ENCODE measurements at places on chromosomes 2 and 18.

- no peak for DNase-seq
Observed at GRCh38 chr2:26061539-26061938, 27.7 kb downstream of the RAB10 start.

DNA sequence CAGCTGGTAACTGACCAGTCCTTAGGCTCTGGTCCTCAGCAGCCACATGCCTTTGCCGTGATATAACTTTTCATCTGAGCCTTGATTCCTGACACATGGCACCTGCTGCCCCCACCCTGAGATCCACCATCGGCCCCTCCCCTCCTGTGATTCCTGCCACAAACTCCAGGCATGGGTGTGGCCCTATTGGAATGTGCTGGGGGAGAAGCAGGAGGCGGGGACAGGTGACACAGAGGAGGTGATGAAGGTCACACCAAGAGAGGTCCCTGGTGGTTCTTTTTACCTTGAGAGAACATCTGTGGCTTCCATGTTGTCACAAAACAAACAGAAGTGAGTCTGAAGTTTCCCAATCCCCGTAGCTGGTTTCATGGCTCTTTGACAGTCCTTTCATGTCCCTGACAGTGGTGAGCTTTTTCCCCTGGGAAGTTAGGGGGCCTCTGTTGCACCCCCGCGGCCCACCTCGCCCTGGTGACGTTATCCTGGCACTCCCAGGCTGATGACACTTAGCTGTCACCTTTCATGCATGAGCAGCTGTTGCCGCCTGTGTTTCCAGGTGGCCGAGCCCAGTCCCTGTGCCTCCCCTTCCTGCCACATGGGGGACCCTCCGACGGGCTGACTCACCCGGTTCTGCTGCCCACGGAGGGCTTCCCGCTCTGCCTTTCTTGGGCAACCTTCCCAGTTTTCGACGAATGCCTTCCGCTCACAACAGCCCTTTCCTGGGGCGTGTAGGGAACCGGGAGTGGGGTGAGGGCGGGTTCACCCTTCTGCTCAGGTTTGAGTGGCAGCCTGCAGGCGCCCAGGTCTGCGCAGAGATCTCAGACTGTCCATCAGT is 66.3 kb upstream of the GLI2 start:
- DNase-seq = peak; percentile 67

GRCh38 chr2:57105694-57106093 is 921.9 kb downstream of the CCDC85A start:
- DNase-seq = no peak

DNA sequence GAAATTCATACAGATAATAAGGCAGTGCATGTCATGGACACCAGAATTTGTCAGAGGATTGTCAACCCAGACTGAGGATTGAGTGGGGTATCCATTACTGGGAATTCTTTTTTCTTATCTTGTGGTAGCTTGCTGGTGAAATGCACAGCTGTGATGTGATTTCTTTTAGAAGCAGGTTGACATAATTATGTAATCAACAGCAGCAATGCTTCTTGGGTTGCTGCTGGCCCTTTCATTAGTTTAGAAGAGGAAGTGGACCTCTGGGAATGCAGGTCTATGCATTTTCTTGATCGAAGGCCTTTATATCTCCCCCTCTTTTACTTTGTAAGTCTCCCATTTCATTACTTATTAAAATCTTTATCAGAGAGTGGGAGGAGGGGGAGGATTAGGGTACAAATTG is 319.9 kb downstream of the AGPS start:
- no peak for DNase-seq

DNA sequence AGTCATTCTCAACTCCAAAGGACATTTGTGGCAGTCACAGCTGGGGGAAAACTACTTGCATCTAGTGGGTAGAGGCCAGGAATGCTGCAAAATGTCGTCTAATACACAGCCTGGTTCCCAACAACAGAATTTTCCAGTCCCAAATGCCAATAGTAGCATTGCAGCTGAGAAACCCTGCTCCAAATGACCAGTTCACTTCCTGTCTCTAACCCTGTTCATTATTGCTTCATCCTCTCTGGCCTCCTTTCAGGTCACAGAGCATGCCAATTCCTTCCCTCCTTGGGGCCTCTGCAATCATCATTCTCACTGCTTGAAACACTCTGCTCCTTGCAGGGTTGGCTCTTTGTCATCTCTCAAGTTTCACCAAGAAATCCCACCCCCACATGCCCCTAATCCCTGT is 139.1 kb downstream of the IRS1 start:
- peak; percentile 82 for DNase-seq

DNA sequence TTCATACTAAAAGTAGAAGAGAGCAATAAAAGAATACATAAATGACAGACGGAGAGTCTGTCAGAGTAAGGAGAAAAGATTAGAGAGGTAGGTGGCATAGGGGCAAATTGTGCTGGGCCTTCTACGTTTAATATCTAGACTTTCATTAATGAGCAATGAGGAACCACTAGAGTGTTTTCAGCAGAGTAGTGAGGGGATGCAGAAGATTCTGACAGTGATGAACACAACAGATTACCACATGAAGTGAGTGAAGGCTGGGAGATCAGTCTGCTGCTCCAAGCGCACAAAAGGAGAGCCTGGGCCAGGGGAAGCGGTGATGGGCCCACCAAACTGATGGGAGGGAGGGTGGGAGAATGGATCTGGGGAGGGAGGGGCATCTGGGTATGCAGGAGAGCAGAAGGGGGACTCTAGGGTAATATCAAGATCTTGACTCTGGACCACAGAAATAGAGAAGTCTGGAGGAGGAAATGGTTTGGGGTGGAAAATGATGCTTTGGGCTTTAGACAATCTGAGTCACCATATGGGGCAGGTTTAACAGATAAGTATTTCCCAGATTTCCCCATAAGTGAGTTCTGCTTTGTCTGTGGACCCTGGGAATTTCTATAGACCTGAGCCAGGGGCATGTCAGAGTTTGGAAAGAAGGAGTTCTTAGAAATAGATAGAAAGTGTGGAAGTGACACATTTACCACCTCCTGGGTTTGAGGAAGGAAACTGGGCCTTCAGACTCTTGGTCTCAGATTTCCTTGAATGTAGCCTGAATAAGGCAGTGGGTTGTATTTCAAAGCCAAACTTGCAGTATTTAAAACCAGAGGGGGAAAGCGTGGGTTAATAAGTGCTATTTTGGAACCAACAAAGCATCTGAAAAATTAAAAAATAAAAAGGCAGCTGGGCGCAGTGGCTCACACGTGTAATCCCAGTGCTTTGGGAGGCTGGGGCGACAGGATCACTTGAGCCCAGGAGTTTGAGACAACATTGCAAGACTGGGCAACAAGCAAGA is 15.0 kb upstream of the IL1A start:
- no peak for DNase-seq

DNA sequence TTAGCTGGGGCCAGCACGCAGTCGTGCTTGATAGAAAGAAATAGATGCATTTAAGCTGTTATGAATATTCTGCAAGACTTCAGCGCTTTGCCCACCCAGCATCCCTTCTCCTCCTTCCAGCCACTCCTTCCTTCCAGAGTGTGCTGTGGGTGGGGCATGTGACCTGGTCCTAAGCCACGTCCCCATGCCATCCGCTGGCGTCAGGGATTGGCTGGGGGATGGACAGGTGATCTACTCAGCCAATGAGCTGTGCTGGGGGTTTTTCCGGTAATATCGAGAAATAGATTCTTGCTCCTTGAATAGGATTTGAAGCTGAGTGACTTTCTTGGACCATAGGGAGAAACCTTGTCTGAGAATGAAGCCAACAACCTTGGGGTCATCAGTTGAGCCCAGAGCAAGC is 4.8 kb upstream of the ZAP70 start:
- DNase-seq = peak; percentile 21

DNA sequence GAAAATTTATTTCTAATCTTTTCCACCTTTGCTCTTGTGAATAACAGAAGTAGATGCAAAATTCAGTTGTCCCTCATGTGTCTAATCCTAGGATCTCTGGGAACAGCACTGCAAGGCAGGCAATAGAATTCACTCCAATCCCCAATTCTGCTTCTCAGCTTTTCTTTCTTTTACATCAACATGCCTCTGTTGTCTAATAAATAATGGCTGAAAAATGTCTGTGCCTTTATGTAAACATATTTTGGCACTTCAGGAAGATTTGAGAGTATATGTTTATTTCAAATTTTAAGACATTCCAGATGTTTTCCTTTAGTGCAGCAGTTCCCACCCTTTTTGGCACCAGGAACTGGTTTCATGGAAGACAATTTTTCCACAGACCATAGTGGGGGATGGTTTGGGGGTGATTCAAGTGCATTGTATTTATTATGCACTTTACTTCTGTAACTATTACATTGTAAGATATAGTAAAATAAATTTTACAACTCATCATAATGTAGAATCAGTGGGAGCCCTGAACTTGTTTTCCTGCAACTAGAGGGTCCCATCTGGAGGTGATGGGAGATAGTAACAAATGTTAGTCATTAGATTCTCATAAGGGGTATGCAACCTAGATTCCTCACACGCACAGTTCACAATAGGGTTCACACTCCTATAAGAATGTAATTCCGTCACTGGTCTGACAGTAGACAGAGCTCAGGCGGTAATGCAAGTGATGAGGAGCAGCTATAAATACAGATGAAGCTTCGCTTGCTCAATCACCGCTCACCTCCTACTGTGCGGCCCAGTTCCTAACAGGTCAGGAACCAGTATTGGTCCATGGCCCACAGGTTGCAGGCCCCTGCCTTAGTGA is 590.3 kb upstream of the CNTNAP5 start:
- DNase-seq = no peak

- DNase-seq = no peak
Observed at GRCh38 chr2:191352536-191352935, 107.3 kb downstream of the MYO1B start.

DNA sequence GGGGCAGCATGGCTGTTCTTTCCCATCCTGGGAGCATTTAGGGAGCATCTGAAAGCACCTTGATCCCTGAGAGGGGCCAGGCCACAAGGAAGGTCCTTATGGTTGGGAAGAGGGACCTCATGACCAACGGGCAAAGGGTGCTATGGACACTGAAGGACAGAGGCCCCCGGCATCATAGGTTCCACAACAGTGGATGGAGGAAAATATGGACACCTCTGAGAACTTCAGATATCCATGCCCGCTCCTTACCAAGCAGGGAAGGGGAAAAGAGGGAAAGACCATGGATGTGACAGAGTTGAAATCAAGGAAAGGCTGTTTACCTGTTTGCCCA is 94.1 kb upstream of the MGAT4A start:
- DNase-seq = no peak

DNA sequence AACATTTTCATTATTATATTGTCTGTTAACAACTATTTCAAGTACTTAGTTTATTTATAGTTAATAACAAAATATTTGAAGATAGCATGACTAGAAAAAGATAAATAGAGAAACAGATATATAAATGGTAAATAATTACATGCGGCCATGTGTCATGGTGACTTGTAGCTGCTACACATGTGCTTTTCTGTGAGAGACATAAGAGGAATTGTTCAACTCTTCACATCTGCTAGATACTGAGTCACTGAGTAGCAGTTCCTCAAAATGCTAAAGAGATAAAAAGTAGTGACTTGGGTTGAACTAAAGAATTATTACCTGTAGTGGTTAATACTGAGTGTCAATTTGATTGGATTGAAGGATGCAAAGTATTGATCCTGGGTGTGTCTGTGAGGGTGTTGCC is 37.5 kb upstream of the SCN9A start:
- DNase-seq = no peak

DNA sequence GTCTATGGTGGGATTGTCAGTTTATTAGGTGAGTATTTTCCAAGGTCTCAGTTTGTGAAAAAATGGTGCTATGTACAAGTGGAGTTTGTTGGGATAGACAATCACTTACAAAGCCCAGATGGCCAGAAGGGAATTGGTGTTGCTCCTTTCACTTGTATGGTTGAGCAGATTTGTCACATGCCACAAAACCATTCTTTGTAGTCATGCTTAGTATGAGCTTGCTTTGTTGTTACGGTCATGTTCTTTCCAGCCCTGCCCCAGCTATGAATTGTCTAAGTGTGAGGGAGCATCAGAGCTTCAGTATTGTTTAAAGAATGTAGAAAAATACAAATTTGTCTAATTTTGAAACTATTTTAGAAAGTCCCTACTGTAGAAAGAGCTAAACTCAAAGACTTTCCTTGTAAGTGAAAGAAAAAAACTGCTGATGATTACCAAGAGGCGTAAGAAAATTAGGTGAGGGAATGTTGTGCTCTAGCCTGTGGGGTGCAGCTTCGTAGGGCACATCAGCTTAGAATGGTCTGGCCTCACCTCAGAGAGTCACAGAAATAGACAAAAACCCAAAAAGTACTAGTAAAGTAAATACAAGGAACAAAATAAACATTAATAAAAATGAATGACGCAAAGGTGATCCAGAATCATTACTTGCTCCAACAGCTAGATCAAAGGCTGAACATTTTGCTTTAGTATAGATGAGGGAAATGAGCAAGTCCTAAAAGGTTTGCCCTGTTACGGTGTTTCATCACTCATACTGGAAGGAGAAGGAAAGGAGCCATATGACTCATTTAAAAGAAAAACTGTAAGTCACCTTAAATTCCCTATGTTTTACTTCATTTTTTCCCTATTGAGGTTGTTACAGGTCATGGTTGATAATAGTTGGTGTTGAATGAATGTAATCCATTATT is 9.2 kb downstream of the TGIF1 start:
- DNase-seq = no peak

GRCh38 chr2:168643979-168644378 is 158.5 kb upstream of the NOSTRIN start:
- no peak for DNase-seq

GRCh38 chr18:4445902-4446301 is 9.2 kb downstream of the DLGAP1 start:
- DNase-seq = no peak

- DNase-seq = no peak
Observed at GRCh38 chr18:30254331-30254730, 788.2 kb downstream of the DSC3 start.

- DNase-seq = no peak
Observed at GRCh38 chr2:158393886-158394285, 62.7 kb downstream of the CCDC148 start.

- no peak for DNase-seq
Observed at GRCh38 chr2:143802242-143802641, 673.0 kb downstream of the ARHGAP15 start.
